Kidney (tissue), 22 donors: ENCODE measurements at places on chromosomes 2 and 18. TPM values are rescaled to one million over a fixed set of nuclear protein-coding genes. Genes with fewer than 3 reads are reported as not detected.

Gene C2orf66
- polyA plus RNA-seq: not detected

Gene PID1
- 2.1 TPM for polyA plus RNA-seq

Gene GALR1
- not detected for polyA plus RNA-seq

Gene ELOA2
- polyA plus RNA-seq: not detected

Gene CRYGC
- polyA plus RNA-seq: not detected

Gene MYO5B
- 17.8 TPM for polyA plus RNA-seq

Gene GCG
- not detected for polyA plus RNA-seq

Gene EVA1A
- polyA plus RNA-seq: 32.4 TPM

Gene STARD6
- polyA plus RNA-seq: not detected

Gene IL37
- not detected for polyA plus RNA-seq

Gene SKOR2
- polyA plus RNA-seq: not detected

Gene AMER3
- not detected for polyA plus RNA-seq

- no peak for DNase-seq
Observed at GRCh38 chr2:38709567-38710194, 41.5 kb downstream of the SRSF7 start.

GRCh38 chr2:54466870-54467269 is 10.7 kb downstream of the SPTBN1 start:
- no peak for DNase-seq

DNA sequence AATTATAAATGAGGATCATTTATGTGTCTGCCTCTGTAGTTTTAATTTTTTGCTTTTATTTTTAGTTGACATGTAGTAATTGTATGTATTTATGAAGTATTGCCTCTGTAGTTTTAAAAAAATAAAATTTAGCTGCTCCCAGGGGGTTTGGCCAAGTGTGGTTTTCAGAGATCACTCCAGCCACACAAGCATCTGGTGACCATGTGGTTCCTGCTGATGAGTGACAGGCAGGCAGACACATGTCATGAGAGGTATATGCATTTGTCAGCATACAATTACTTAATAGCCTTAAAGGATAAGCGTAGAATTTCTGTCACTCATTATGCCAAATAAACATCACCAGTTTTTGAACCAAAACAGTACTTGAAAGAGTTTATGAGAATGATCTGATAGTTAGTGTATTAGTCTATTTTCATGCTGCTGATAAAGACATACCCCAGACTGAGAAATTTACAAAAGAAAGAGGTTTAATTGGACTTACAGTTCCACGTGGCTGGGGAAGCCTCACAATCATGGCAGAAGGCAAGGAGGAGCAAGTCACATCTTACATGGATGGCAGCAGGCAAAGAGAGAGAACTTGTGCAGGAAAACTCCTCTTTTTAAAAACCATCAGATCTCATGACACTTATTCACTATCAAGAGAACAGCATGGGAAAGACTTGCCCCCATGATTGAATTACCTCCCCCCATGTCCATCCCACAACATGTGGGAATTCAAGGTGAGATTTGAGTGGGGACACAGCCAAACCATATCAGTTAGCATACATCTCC is 29.6 kb downstream of the MREG start:
- DNase-seq: no peak

GRCh38 chr2:15160201-15160991 is 400.7 kb downstream of the NBAS start:
- no peak for DNase-seq

GRCh38 chr18:76353046-76353445 is 142.0 kb downstream of the ZNF516 start:
- no peak for DNase-seq

- DNase-seq: no peak
Observed at GRCh38 chr2:107648781-107649404, 177.8 kb upstream of the RGPD4 start.

DNA sequence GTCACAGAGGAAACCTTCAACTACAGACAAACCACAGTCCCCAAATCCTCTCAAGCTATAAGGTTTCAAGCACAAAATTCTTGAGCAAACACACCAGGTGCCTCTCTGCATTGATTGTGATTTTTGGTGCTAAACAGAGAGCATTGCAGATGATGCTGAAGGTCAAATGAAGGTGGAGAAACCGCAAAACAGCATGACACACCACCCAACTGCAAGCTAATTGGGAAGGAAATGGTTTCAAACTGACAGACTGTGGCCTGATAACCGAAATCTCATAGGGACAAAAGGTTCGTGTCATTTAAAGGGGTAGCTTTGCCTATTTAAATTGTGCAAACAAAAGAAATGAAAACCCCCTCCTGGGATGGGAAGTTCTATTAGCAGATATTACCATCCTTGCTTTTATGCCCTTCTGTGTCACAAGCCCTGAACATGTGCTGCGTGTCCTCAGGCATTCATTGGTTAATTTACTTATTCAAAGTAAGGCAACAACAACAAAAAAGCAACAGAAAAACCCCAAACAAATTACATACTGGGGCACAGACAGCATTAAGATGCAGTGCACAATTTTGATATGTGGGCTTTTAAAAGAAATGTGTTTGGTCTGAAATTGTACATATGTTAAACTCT is 154.9 kb downstream of the AQP4 start:
- DNase-seq: no peak

DNA sequence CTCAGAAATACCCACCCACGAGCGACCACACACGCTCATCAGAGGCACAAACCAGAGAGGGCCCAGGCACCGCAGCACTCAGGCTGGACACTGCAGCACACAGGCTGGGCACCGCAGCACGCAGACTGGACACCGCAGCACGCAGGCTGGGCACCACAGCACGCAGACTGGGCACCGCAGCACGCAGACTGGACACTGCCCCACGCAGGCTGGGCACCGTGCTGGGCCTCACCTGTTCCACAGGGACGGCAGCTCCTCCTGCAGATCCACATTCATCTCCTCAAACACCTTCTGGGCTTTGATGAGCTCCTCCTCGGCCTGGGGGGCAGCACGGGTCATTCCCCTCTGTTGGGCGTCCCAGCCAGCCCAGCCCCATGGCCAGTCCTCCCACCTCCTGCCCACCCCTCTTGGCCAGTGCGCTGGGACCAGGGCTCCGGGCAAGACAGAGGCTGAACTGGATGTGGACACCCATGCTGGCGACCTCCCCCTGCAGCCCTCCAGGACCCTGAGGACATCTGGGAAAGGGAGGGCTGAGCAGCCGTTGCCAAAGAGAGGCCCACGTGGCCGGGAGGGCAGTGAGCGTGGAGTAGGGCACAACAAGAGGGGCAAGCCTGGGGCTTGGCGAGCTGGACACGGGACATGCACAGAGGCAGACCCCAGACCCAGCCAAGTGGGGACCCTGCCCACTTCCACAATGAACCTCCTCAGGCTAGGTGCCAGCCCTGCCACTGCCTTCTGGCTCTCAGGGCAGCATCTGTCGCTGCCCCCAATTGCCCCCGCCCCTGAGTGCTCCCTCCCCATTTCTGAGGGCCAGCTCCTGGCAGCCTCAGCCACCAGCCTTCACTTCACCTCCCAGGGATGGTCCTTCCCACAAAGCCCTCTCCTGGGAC is 43.0 kb downstream of the BIN1 start:
- no peak for DNase-seq

- no peak for DNase-seq
Observed at GRCh38 chr2:233368756-233369155, 14.5 kb downstream of the DGKD start.

GRCh38 chr2:46294176-46294836 is 2.9 kb upstream of the EPAS1 start:
- no peak for DNase-seq

DNA sequence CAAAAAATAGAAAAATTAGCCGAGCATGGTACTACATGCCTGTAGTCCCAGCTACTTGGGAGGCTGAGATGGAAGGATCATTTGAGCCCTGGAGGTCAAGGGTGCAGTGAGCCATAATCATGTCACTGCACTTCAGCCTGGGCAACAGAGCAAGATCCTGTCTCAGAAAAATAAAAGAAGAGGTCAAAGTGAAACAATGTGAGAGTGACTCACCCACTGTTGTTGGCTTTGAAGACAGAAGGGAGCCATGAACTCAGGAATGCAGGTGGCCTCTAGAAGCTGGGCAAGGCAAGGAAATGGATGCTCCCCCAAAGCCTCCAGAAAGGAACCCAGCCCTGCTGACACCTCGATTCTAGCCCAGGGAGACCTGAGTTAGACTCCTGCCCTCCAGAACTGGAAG is 3.7 kb upstream of the TMEM214 start:
- DNase-seq: no peak

GRCh38 chr2:217947383-217948350 is 55.1 kb downstream of the TNS1 start:
- peak; percentile 69 for DNase-seq

DNA sequence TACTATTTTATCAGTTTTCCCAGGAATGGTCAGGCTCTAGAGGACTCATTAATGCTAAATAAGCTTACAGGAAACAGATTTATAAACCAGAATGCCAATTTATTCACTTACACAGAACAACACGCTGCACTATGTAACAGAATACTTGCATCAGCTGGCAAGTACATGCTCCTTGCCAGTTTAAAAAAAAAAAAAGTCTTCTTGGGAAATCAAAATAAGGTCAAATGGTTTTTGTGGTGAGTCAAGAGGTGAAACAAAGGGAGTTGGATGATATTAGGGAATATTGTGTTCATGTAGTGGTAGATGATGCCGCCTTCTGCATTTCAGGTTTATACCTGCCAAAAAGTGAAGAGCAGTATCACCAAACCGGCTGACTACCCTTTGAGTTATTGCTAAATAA is 1322.1 kb upstream of the ZEB2 start:
- no peak for DNase-seq

DNA sequence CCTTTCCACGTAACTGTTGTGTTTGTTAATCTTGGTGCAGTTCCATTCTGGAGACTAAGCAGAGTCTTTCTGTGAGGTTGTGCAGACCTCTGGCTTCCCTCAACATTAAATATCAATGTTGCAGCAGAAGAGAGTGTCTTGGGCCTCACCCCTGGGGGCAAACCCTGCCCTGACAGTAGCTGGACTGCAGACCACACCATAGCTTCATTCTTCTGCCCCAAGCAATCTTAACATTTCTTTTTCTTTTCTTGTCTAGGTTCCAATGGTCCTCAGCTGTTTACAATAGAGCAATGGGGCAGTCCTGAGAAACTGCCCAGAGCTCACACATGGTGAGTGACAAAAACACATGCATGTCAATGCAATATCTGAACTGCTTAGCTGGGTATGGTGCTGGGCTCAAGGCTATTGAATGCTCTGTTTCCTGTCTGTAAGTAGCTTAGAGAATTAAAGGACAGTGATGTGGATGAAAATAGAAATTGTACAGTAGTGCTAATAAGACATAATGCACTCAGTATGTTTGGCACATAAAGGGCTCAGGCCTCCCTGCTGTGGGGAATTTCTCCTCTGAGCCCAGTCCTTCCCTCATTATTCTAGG is 237.6 kb downstream of the ALPK2 start:
- DNase-seq: peak; percentile 40

GRCh38 chr2:130382313-130382917 is 26.6 kb downstream of the PTPN18 start:
- DNase-seq: no peak

- DNase-seq: no peak
Observed at GRCh38 chr18:45231617-45232016, 383.7 kb upstream of the SLC14A2 start.

- no peak for DNase-seq
Observed at GRCh38 chr2:222854773-222855700, 5.8 kb upstream of the ACSL3 start.

GRCh38 chr18:8987241-8987640 is 115.3 kb upstream of the NDUFV2 start:
- no peak for DNase-seq

DNA sequence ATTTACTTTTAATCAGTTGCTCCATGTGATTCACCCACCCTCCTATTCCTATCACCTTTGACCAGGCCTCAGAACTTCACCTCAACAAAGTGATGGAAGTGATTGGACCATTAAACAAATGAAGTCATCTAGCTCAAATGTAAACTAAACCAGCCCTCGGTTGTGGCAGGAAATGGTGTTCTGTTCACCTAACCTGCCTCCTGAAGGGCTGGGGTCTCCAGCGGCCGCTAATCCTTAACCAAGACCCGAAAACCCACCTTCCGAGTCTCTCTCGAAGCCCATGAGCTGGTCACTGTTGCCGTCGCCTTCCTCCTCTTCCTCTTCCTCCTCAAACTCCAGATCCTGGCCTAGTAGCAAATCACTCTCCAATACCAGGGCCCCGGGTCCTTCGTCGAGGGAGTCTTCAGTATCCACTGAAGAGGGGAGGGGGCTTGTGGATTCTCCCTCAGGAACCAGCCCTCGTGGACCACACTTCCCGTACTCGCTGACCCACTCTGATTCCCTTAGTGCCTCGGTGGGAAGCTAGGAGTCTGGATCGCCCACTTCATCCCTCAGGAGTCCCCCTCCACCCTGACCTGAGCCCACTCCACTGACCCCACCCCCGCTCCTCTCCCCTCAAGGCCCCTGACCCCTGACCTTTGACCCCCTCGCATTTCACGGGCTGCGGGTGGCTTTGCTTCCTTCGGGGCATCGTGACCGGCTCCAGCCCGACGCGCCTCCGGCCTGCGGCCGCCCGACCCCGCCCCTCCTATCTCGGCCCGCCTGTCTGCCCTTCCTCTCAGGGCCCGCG is 503 bp downstream of the ZNF513 start:
- peak; percentile 73 for DNase-seq

DNA sequence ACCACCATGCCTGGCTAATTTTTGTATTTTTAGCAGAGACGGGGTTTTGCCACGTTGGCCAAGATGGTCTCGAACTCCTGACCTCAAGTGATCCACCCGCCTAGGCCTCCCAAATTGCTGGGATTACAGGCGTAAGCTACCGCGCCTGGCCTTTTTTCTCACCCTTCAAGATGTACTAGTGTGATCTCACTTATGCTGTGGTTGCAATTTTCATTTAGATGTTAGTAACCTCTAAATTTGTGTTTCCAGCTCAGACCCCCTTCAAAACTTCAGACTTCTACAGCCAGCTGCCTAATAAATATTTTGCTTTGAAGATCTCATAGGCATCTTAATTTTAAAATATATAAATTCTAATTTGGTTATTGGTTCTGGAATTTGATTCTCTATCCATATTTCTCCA is 8.0 kb downstream of the SLC38A11 start:
- DNase-seq: no peak

DNA sequence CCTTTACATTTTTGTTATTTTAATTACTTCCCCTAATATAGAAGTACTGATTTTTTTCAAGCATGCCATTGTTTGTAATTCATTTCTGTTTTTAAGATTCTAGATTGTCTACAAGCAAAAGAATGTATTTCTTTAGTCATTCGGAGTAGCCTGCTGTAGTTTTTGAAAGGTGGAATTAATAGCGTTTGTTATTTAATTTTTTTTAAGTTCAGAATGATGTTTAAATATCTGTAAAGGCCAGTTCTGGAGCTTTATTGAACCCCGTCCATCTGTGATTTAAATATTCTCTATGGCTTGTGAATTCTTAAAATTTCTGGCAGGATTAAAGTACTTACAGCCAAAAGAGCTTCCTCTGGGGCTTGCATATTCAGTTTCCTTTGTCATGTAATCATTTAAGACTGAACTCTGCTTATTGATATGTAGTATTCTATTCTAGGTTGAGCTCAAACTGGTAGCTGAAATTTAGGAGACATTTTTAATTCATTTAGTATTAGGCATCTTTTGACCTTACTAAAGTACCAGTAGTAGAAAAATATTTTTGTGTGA is 5.2 kb downstream of the TGIF1 start:
- DNase-seq: no peak

- DNase-seq: no peak
Observed at GRCh38 chr2:194116861-194117260, 1540.2 kb upstream of the SLC39A10 start.
